PC-3 (cell line): ENCODE measurements at places on chromosomes 4 and X.

DNA sequence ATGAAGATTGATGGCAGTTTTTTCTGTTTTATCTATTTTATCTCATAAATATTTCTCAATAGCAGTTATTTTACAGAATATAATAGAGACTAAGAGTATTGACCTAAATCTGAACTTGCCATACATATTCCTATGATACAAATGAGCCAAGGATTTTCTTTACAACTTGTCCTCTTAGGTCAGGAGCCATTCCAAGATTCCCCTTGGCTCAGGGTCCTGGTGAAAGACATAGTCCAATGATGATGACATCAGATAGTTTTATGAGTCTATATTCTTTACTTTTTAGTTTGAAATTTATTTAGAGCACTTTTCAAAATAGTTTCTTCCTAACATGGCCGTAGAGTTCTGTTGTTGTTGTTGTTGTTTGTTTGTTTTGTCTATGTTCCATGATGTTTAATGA, 869.1 kb upstream of the GRID2 start:
- DNase-seq: no peak

- DNase-seq: no peak
Observed at GRCh38 chrX:20952180-20952579, 422.0 kb upstream of the CNKSR2 start.

DNA sequence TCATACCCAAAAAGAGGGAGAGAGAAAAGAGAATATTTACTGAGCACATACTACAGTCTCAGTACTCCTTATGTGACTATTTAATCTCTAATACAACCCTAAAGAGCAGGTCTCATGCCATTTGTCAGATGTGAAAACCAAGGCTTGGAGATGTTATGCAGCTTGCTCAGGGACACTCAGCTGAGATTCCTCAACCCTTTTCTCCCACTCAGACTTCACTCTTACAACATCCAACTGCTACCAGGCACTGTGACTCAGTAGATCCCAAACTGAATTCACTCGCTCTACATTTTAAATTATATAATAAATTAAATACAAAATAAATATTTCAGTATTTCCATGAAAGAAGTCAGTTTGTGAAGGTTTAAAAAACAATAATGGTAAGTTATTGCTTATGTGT, 53.7 kb downstream of the TSPAN5 start:
- no peak for DNase-seq

DNA sequence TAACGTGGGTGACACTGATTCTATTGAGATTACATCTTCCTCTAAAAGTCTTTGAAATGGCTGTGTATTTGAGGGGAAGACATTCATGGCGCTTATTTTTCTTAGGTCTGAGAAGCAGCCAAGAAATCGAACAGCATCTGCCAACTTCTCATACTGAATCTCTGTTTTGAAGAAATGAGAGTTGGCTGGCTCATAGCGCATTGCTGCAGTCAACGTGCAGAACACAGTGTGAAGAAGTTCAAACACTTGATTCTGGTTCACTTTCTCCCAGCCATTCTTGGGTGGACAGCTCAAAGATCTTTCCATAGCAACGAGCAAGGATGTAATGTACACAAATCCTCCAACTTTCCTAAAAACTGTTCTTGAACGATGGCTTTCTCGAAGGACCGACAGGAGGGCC, 156.5 kb downstream of the WDFY3 start:
- no peak for DNase-seq

GRCh38 chrX:155048977-155049619, 21.8 kb downstream of the CMC4 start:
- DNase-seq: peak; percentile 57
